Stimulated activated CD4-positive, alpha-beta T cell treated with anti-CD3 and anti-CD28 coated beads, Interleukin-4, amount 100 ng/mL, for 4 hours (primary cell): ENCODE measurements at places on chromosomes 12 and 14.

GRCh38 chr12:69163681-69164362 is 75.5 kb upstream of the CPSF6 start:
- DNase-seq: no peak

DNA sequence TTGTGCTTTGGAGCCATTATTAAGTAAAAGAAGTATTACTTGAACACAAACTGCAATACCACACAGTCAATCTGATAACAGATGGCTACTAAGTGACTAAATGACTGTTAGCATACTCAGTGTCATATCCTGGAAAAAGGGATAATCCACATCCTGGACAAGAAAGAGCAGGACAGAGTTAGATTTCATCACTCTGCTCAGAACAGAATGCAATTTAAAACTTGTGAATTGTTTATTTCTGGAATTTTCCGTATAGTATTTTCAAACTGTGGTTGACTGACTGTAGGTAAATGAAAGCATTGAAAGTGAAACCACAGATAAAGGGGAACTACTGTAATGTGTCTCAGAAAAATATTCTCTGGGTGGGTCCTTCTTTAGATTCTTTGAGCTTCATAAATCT is 458.8 kb downstream of the TMEM117 start:
- DNase-seq: no peak

DNA sequence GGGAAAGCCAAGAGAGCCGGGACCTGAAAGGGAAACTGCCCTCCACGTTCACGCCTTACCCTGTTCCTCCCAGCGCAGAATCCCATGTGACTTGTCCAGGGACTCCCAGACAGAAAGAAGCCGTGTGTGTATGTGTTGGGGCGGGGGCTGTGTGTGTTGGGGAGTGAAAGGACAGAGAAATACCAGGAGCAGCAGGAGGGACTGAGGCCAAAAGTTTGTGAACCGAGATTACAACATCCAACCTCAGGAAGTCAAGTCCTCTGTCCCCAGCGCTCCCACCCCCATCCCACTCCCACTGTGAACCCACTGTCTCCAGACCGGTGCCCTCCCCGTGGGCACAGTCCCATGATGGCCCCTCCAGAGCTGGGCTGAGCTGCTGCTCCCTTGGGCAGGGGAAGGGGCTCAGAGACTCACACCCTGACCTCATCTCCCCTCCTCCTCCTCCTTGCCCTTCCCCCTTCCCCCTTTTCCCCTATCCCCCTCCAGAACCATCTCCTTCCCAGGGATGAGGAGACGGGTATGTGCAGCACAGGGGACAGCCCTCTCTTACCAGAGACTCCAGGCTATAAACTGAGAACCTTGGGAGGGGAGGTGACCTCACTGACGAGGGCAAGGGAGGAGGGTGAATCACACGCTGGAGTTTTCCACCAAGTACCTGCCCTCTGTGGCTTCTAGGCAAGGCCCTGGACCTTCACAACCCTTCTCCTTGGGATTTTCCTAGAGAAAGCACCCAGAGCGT is at the start of gene SLC6A12:
SLC6A12 (minus strand) TSS at position 155 of the 739 bp plus-strand sequence. CDS start 4,171 bp downstream, outside the sequence.
- DNase-seq: no peak

GRCh38 chr12:90833228-90833627 is 121.7 kb downstream of the CCER1 start:
- no peak for DNase-seq

GRCh38 chr14:56247495-56248200 is 129.4 kb downstream of the PELI2 start:
- no peak for DNase-seq

GRCh38 chr12:38138225-38139221 is 178.1 kb upstream of the ALG10B start:
- peak; percentile 53 for DNase-seq

DNA sequence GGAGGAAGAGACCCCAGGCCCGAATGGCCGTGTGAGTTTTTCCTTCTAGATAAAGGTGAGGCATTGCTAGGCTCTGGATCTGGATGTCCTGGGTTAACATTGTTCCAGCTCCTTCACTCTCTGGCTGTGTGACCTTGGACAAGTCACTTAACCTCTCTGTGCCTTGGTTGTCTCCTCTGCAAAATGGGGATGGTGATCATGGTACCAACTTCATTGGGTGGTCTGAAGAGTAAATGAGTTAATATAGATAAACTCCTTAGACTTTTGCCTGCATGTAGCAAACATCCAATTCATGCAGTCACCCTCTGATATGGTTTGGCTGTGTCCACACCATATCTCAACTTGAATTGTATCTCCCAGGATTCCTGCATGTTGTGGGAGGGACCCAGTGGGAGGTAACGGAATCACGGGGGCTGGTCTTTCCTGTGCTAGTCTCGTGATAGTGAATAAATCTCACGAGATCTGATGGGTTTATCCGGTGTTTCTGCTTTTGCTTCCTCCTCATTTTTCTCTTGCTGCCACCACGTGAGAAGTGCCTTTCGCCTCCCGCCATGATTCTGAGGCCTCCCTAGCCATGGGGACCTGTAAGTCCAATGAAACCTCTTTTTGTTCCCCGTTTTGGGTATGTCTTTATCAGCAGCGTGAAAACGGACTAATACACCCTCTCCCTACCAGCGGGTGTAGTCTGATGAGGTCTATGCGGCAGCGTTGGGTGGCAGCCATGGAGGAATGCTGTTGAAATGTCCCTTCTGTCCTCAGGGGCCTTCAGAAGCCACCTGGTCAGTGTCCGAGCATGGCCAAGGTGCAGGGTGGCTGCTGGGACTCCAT is 256.1 kb downstream of the GLT1D1 start:
- DNase-seq: no peak

DNA sequence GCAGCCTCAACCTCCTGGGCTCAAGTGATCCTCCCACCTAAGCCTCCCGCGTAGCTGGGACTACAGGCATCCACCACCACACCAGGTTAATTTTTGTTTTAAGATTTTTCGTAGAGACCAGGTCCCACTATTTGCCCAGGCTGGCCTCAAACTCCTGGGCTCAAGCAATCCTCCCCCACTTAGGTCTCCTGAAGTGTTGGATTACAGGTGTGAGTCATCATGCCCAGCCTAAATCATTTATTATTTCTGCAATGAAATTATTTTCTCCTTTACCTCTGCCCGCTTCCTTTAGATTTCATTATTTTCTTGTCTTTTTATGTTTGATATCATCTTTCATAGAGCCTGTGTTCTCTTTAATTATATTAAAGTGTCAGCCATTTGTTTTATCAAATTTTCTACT is 165.2 kb upstream of the OTX2 start:
- DNase-seq: no peak

- DNase-seq: no peak
Measured at GRCh38 chr14:60915781-60916180, 65.1 kb downstream of the TRMT5 start.

GRCh38 chr14:43625294-43625693 is 881.8 kb downstream of the FSCB start:
- no peak for DNase-seq

GRCh38 chr12:100826323-100826722 is 31.7 kb downstream of the ANO4 start:
- DNase-seq: no peak

GRCh38 chr12:81211306-81211705 is 133.4 kb downstream of the ACSS3 start:
- no peak for DNase-seq

DNA sequence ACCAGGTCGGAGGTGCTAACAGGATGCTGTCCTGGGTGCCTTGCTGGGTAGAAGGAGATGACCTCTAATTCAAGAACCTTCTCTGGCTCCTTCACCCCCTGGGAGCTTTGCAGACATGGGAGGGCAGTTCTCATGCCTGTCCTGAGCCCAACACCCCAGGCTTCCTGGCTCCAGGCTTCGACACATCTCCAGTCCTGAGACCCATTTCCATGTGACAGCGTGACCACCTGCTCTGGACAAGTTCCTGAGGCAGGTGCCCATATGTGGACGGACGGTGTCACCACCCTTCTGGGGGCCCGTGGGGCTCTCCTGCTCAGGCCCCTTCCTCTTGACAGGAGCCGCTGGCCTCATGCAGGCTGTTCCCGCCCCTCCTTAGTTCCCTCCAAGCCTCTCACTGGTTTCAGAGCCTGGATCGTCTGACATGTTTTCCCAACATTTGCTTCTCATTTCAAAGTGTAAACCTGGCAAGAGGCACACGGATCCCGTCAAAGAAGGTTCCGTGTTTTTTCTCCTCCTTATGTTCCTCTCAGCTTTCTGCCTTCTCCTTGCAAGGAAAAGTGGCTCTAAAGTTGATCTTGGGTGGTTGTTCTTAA is 291.9 kb upstream of the RTL1 start:
- no peak for DNase-seq

- no peak for DNase-seq
Measured at GRCh38 chr12:75565795-75566194, 54.4 kb upstream of the KRR1 start.

GRCh38 chr14:96089401-96089800 is 50.2 kb downstream of the C14orf132 start:
- DNase-seq: no peak

DNA sequence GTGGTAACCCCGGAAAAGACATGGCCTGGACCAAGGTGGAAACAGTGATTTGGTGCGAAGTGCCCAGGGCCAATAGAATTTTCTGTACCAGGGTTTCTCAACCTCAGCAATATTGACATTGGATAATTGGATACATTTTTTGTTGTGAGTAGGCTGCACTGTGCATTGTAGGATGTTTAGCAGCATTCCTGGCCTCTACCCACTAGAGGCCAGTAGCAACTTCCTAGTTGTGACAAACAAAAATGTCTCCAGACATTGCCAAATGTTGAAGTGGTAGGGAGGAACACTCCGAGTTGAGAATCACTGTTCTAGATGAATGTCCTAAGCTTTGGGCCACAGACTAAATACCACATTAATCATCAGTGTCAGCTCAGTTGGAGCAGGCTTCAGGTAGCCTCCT is 6.2 kb upstream of the CGRRF1 start:
- no peak for DNase-seq

GRCh38 chr12:32917094-32917611 is 20.6 kb upstream of the PKP2 start:
- DNase-seq: no peak

DNA sequence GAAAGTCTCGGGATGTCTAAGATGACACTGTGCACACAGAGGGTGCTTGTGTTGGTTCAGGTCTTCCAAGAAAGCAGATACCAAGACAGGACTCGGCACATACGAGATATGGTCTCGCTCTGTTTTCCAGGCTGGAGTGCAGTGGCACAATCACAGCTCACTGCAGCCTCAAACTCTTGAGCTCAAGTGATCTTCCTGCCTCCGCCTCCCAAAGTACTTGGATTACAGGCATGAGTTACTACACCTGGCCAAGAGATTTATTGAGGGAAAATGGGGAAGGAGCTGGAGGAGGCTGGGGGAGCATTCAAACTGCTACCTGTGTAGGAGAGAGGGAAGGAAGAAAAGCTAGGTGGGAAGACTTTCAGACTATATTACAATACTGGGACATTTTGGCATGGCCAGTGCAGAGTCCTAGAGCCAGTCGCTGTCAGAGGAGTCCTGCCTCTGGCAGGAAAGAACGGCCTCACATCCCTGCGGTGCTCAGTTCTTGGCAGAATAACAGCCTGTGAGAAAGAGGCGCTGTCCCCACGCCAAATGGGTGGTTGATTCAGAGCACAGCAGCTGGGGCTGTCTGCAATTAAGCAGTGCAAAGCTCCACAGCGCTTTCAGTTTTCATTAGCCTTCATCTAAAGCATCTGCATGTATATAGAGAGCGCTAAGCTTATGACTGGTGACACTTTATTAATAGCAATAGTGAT is 18.3 kb downstream of the SLC17A8 start:
- DNase-seq: no peak

- DNase-seq: no peak
Measured at GRCh38 chr12:3747976-3748619, 4.8 kb downstream of the CRACR2A start.

DNA sequence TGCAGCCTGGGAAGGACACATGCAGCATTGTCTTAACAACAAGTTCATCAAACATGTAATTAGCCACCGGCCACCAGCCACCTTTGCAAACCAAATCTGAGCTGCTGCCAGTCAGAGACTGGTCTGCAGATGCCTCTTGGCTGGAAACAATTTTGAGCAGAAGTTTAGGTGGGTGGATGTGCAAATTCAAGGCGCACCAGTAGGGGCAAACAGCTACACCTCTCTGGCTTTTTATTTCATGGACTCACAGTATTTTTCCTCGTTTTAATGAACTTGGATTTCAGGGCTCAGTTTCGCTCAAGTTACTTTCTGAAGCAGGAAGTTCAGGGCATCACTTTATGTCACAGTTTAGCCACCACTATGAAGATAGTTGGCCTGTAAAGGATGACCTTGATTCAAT is 94.3 kb downstream of the OTX2 start:
- no peak for DNase-seq

DNA sequence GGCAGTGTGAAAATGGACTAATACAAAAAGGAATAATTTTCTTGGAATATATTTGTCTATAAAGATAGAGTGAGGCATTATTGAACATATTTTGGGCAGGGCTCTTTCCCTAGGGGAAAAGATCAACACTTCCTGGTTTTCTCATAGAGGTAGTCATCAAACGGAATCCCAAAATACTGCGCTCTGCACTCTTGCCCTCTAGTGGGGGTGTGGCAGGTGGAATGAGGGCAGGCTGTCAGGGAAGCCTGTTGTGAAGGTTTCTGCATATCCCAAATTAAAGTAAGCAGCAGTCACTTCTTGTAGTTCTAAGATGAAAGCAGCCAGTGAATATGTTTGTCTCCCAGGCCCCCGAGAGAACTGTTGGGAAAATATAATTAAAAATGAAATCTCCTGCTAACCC is 666.8 kb upstream of the TMEM132C start:
- no peak for DNase-seq

DNA sequence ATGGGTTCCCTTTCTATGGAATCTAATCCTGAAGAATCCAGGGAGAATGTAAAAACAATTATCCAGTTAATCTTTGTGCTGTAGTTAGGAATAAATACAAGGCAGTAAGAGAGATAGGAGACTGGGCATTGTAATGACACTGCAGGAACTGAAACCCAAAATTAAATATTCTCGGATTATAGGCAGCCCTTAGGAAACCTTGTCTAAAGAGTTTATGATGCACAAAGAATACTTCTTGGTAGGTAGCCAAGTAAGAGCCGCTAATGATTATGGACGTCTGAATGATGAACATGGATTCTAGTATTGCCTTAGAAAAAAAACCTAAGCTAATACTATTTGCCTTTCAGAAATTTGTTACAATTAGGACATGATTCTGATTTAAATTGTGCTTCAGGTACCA is 165.4 kb upstream of the LRIG3 start:
- no peak for DNase-seq

GRCh38 chr14:101965770-101966722 is 1.7 kb downstream of the DYNC1H1 start:
- DNase-seq: no peak

DNA sequence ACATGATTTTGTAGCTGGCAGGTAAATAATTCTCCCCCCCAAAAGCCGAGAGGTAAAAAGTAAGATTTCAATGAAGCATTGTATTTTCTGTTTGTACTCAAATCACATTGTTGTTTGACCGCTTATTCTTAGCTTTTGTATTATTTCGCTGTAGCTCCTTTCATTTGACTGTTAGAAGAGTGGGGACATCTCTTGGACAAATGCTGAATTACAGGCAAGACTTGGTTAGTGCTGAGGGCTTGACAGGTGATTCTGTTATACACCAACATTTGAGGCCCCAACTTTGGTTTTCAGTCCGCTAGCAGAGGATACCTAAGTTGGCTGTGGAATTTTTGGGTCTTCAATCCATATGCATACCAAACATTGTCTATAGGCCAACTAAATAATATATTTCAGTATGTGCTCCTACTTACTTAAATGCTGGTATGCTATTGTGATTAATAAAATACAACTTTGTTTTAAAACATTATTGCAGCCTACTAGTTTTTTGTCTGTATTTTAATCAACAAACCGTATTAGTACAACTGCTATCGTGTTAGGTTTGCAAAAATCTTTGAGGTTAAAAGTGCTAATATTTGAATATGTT is 102.2 kb downstream of the ERC1 start:
- no peak for DNase-seq
